ENCODE measurements at places on chromosomes 3 and 15.
A peak's percentile ranks its signal among the peaks of the same experiment; 100 is the strongest.

- no peak for DNase-seq
These were observed 48.9 kb downstream of the CACNA2D2 start for GRCh38 chr3:50454481-50455070.

DNA sequence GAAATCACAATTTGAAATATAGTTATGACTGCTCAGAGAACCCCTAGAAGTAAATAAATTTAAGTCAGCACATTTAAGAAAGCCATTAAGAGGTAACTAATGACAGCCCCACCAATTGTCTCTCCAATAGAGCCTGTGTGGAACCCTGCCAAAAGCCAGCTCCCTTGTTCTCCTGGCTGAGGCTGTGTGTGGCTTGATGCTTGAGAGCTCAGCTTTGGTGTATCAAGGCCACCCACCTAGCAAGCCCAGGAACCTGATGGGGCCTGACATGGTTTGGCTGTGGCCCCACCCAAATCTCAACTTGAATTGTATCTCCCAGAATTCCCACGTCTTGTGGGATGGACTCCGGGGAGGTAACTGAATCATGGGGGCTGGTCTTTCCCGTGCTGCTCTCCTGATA lies 106.9 kb downstream of the LRRN1 start:
- DNase-seq: no peak

DNA sequence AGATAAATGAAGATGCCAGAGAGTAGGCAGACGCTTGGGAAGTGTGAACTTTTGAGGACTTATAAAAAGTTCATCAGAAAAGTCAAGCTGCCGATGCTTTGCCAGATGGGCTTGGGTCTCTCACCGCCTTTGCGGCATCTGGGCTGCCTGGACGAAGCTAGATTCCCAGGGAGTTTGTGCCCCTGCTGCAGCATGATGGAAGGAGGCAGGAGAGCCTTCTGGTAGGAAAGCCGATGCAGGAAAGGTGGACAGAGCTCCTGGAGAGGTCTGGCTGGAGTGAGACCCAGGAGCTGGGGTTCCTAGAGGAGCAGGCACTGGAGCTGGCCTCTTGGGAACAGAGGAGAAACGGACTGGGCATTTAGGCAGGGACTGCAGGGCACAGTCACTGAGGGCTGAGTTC lies 51.9 kb upstream of the ATP2B2 start:
- no peak for DNase-seq

DNA sequence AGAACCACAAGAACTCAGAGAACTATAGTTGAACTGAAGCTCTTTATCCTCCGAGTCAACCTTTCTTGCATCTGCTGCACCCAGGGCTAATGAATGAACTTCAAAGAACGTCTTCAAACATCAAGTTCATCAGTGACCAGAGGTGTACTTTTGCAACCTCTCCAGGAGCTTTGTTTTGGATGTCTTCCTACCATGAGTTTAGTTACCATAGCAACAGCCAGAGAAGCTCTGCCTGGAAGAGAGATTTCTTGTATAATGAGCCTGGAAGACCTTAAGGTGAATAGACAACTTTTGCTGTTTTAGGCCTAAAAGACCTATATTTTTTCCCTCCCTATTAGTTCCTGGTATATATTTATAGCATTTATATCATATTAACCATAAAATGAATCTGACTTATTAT lies 9.1 kb downstream of the ACTC1 start:
- no peak for DNase-seq

DNA sequence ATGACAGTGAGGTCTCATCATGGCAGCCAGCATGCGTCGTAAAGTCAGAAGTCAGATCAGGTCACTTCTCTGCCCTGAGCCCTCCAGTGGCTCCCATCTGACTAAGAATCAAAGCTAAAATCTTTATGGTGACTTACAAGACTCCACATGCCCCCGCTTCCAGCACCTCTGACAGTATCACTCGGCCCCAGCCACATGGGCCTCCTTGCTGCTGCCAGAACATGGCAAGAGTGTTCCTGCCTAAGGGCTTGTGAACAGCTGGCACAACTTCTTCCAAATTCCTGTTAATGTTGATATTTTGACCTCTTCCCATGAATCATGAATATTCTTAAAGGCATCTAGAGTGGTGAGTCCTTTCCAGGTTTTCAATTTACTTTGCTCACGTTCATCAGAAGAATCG lies 20.5 kb downstream of the POLR2M start:
- peak; percentile 26 for DNase-seq

DNA sequence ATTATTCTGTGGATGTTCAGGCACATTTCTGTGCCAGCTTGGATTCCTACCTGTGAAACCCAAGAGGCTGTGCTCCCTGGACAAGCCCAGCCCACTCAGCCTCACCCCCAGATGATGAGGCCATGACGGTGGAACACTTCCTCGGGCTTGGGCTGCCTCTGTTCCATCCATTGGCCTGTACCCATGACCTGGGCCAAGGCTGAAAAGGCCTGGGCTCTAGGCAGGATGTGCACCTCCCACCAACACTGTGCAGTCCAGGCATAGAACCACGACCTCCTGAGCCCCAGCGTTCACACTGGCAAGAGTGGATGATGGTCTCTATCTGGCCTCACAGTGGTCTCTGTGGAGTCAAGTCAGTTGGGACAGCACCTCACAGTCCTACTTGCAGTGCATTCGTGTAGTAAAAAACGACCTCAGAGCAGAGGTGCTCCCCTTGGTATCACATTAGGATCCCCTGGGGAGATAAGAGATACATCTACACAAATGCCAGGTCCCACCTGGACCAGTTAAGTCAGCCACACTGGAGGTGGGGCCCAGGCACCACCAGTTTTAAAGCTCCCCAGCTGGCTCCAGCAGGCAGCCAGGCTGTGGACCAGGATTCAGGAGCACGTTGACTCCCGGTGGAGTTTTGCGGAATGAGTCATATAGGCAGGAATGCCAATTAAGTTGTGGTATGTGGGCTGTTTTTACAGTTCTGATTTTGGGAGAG lies 39.0 kb upstream of the IGF1R start:
- DNase-seq: peak; percentile 65

DNA sequence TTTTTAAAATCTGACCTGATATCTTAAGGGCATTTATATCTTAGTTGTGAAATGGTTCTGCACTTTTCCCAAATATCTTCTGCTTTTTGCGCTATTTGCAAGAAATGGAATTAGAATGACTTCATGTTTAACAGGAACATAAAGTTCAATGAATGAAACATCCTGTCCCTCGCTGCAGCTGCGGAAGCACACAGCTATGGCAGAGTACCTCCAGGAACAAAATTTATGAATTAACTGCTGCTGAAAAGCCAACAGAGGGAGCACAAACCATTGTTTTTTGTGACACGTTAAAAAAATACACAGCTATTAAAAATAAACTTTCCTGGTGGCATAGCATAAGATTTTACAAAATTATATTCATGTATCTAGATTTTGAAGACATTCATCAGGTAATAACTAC lies 404.4 kb upstream of the MDFIC2 start:
- DNase-seq: peak; percentile 56

GRCh38 chr15:42385980-42386700 lies 26.8 kb downstream of the CAPN3 start:
- no peak for DNase-seq

- peak; percentile 11 for DNase-seq
These were observed 954 bp downstream of the CLDN11 start for GRCh38 chr3:170419557-170420087.

DNA sequence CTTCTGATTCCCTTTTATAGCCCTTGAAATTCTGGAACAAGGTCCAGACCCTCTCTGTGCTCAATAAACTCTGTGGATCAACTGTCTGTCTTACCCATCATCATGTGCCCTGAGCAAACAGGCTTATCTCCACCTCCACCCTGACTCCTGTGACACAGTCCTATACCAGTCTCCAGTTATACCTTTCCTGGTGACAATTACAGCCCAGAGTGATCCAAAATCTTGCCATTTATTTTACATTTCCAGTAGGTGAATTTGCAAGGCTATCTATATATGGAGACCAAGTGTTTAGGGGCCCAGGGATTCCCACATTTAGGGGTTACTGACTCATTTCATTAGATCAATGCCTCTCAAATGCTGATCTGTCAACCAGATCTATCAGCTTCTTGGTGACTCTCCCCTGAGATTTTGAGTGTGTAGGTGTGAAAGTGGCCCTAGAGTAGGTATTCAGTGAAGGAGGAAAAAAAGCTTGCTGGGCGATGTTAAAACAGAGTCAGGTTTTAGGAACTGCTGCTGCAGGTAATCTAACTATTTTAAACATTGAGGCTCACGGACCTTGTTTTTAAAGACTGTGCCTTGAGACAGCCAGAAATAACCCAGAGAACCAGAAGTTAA lies 229.6 kb upstream of the WNT5A start:
- no peak for DNase-seq

DNA sequence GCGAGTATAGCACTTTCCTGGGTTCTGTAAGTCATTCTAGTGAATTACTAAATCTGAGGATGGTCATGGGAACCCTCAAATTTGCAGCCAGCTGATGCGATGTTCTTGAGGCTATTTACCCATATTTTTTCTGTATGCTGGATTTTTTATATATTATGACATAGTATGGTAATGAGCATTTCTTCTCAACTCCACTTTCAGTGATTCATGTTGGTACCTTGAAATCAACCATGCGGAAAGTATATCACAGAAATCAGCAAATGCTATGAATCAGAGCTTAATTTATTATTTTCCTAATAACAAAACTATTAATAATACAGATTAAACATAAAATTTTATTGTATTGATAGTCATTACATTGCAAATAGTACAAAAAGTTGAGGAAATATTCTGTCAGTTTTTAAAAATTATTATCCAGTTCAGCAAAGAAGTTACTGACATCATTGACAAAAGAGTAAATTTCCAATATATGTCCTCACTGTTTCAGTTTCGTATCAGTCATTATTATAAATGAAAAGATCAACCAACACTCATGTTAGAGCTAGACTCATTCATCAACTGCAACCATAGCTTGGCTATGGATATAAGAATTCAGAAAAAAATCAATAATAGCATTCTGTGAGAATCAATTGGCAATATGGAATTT lies 164.3 kb upstream of the SETMAR start:
- no peak for DNase-seq

- DNase-seq: no peak
These were observed 287.7 kb upstream of the NR2F2 start for GRCh38 chr15:96042734-96043224.

DNA sequence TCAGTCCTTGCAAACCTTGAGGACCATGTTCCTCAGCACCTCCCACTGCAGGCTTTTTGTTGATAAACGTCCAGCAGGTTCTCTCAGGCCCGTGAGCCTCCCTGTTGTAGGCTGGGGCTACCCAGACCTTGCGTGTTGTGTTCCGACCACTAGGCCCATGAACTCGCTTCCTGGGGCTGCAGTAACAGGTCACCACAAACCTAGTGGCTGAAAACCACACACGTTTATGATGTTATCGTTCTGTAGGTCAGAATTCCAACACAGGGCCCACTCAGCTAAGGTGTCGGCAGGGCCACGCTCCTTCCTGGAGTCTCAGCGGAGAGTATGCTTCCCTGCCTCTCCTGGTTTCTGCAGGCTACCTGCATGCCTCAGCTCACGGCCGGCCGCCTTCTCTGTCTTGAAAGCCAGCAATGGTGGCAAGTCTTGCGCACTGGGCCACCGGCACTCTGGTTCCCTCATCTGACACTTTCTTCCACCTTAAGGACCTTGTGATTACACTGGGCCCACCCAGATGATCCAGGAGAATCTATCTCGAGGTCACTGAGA lies 60.8 kb downstream of the ATP10A start:
- no peak for DNase-seq

GRCh38 chr3:48851407-48851806 lies 3.7 kb upstream of the PRKAR2A start:
- DNase-seq: no peak

- DNase-seq: no peak
These were observed 404.4 kb downstream of the PTPRG start for GRCh38 chr3:61965770-61966131.

DNA sequence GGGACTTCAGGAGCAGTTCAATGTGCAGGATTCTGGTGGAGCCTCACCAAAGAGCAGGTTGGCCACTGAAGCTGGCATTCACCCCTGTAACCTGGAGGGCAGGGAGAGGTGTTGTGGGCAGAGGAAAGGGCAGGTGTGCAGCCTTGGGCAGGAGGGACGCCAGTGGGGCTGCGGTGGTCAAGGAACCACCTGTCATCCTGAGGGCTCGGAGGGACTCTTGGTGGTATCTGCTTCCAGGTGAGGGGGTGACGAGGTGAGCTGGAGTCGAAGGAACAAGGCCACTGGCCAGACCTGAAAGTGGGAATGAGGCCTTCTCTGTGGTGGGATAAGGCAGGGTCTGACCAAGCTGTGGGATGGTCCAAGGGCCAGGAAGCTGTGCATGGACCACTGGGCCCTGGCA lies 269.5 kb downstream of the PLCL2 start:
- DNase-seq: no peak

- DNase-seq: no peak
These were observed 256.2 kb upstream of the RARB start for GRCh38 chr3:25171897-25172296.

DNA sequence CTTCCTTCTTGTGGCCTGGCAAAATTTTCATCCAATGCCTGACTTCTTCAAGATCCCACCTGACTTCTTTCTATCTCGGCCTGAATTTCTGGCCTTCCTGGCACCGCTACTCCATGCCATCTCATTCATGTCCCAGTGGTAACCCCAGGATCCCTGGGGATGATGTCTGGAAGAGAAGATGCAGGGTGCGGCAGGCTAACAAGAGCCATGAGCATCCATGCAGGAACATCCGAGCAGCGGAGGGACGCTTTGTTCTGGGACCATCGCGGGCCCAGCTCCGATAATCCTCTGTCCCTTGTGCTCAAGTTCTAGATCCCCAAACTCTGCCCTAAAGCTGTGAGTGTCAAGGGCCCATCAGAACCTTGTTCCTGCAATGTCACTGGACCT lies 10.9 kb downstream of the MYL3 start:
- DNase-seq: no peak

DNA sequence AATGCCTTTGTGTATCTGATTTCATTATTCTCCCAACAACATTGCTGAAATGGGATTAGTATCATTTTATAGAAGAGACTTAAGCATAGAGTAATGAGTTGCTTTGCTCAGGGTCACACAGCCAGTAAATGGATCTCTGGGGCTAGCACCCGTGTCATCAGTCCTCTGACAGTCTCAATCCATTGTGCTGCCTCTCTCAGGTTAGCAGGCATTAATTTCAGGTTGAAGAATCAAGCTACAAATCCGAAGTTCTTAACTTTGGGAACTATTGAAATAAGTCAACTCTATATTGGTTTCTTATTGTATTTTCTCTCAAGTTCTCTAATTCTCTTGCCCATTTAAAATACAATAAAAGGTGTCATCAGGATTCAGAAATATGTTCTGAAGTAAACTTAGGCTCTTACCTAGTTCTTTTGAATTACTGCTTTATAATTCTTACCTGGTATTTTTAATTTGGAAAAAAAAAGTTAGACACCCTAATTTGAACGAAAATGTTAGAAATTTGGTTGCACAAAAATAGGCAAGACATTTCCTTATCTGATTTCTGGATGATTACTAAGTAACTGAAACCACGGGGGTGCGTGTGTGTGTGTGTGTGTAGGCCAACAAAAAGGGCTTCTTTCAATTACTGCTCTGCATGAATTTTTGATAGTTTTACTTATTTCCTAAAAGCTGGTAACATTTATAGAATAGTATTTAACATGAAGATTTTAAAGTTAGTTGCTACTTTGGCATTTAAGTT lies 189.8 kb downstream of the MBNL1 start:
- no peak for DNase-seq

GRCh38 chr3:66435989-66436388 lies 64.8 kb downstream of the LRIG1 start:
- DNase-seq: no peak

GRCh38 chr3:37295925-37296324 lies 121.5 kb upstream of the LRRFIP2 start:
- no peak for DNase-seq
